ENCODE measurements at places on chromosomes 1 and 21.

DNA sequence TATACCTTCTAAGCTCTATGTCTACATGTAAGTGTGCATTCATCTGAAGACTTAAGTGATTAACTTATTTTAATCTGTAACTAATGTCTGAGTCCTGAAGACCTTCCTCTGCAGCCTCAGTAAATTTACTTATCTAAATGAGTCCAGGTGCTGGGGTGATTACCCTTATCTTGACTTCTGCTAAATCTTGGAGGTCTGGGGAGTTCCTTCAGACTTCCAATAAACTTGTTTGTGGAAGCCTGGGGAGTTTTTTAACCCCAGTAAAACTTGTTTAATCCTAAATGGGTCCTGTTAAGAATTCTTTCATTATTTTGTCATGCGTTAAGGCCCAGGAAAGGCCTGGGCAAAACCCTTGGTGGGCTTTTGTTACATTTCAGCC, 37.0 kb downstream of the RSPH1 start:
- DNase-seq: no peak

DNA sequence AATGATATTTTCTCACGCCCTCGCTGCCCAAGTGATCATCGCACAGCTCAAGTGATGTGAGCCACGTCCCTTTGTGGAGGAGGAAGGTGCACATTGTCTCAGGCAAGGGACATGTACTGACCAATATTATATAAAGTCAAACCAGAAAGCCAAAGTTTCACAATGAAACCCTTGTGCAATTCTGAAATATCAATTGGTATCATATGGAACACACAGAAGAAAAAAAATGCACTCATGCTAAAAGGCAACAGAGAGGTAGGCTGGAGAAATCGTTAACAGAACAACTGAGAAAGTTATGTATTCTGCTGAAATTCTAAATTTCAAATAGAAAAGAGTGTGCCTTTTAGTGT, 1.9 kb downstream of the JAM2 start:
- no peak for DNase-seq

DNA sequence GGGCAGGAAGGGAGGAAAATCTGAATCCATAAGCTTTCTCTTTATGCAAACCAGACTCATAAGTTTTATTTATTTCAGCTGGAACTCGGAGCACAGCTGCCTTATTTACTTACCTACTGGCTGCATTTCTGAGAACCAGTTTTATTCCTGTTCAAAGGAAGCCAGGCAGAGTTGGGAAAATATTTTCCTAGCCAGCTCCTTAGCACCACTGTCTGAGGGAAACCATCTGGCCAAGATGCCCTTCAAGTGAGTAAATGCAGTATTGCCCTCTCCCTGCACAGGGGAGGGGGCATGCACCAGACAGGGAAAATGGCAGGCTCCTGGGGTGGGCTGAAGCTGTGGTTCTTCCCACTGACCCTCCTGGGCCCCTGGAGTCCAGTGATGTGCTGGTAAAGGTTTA, 28.9 kb upstream of the FMOD start:
- DNase-seq: no peak

DNA sequence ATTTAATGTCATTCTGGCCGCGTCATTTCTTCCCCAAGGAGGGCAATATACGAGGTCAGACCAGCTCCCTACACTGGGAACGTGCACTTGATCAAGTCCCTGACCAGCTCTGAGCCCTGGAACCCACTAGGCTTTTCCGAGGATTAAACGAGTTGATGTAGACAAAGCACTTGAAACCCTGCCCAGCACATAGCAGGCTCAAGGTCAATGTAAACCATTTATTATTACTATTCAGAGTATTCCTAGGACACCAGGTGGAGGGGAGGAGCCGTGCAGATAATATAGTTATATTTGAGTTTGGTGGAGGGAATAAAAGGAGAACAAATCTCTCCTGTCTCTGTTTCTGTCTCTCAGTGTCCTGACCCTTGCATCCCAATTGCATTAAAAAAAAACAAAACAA, 174.1 kb upstream of the IGSF21 start:
- no peak for DNase-seq

DNA sequence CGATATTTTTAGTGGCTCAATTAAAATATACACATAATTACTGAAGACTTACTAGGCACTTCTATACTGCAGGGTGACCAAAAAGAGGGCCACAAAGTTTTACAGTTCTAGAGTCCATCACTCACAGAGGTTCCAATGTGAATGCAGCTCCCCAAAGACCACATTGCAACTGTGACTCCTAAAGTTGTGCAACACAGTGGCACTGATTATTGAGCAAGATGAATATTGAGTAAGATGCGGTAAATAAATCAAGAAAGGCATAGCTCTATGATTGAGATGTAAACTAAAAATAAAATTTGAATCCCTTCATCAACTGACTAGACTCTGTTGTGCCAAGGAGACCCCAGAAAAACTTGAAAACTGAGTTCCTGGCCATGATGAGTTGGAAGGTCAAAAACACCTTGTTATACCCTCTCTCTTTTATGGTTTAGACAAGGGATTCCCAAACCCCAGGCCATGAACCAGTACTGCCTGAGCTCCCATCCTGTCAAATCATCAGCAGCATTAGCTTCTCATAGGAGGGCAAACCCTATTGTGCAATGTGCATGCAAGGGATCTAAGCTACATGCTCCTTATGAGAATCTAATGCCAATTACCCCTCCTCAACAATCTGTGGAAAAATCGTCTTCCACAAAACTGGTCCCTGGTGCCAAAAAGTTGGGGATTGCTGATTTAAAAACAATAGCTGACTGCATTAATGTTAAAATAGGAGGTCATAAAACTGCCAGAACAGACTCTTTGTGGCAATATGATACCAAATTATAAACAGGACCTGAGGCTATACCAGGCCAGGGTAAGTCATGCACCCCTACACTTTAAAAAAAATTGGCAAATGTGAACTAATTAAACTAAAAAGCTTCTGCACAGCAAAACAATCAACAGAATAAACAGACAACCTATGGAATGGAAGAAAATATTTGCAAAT, 94.3 kb downstream of the ADGRL4 start:
- DNase-seq: no peak

DNA sequence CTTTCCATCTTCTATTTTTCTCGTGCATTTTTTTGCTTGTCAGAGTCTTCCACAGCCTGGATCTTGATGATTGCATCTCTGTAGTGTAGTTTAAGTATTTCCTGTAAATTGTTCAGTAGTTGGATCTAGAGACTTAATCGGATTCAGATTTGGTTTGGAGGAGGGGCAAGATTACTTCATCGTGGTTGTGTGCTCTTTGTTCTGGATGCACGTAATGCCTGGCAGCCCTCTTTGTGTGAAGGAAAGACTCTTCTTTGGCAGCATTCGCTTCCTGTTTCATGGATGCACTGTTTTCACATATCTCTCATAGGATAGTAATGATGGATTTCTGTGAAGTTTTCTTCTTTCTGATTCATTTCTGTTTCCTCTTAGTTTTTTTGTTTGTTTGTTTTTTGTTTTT, 14.2 kb downstream of the SEMA4A start:
- DNase-seq: no peak

- DNase-seq: no peak
Measured at GRCh38 chr1:179876300-179876715, 1.3 kb downstream of the TOR1AIP2 start.

Measured in activated CD4-positive, alpha-beta T cell treated with anti-CD3 and anti-CD28 coated beads for 4 hours (primary cell).